ENCODE measurements at places on chromosomes 2 and 18. TPM values are rescaled to one million over a fixed set of nuclear protein-coding genes. Genes with fewer than 3 reads are reported as not detected.
A peak's percentile ranks its signal among the peaks of the same experiment; 100 is the strongest.

- H3K36me3 ChIP-seq: no peaks in the 10 kb centered on the region
- H3K27me3 ChIP-seq: no peaks in the 10 kb centered on the region
- no peak for DNase-seq
- no peaks in the 10 kb centered on the region for H3K4me1 ChIP-seq
- no peak overlapping the region for H3K27ac ChIP-seq
Measured at GRCh38 chr2:201621293-201621999, 21.9 kb downstream of the TMEM237 start.

DNA sequence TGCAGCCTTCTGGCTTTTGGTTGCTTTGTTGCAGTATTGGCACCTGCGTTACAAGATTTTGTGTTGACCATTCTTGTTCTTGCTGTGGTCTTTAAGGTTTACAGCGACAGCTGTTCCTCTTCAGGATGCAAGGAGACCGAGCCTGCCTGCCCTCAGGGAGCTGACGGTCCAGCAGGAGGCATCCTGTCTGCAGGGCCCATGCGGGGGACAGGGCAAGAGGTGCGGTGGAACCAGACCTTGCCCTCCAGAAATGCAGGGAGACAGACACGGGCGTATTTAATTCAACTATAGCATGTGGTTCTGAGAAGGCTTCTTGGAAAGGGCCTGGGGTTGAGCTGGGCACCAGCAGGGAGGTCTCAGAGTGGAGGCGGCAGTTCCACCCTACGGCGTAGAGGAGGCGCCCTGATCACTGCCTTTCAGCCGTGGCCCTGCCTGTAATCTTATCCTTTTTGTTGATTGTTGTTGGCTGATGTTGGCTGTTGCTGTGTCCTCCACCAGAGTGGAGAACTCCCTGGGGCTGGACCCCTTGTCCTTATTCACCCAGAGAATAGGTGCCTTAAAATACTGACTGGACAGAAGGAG is 71.7 kb downstream of the HPCAL1 start:
- no peaks in the 10 kb centered on the region for H3K27me3 ChIP-seq
- peak; percentile 39 for DNase-seq
- H3K4me1 ChIP-seq: peaks cover 19% of the 10 kb centered on the region
- no peaks in the 10 kb centered on the region for H3K36me3 ChIP-seq
- H3K27ac ChIP-seq: no peak overlapping the region

GRCh38 chr2:216637472-216637871 is 4.3 kb downstream of the IGFBP2 start:
- no peak overlapping the region for H3K27ac ChIP-seq
- no peaks in the 10 kb centered on the region for H3K36me3 ChIP-seq
- H3K27me3 ChIP-seq: no peaks in the 10 kb centered on the region
- peaks cover 43% of the 10 kb centered on the region for H3K4me1 ChIP-seq
- no peak overlapping the region for H3K4me3 ChIP-seq
- no peak for DNase-seq

DNA sequence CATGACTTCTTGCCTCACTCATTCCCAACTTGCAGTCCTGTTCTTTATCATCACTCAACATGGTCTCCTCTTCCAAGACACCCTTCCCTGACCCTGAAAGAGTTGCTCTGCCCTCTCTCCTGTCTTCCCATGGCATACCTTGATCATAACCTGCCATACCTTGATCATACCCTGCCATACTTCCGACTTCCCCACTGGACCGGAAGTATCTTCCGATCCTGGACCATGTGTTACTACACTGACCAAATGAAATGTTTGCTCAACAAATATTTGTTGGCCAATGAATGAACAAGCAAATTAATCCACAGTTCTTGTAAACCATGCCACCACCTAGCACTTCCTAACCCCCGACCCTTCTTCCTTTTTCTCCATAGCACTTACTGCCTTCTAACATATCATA is 60.9 kb upstream of the ZNF397 start:
- H3K27me3 ChIP-seq: no peaks in the 10 kb centered on the region
- no peak overlapping the region for H3K27ac ChIP-seq
- H3K36me3 ChIP-seq: no peaks in the 10 kb centered on the region
- no peak for DNase-seq
- no peak overlapping the region for H3K4me3 ChIP-seq

GRCh38 chr2:224039080-224039769 is at the start of gene SERPINE2:
SERPINE2 (minus strand) TSS chr2:224039286; CDS start chr2:224001900, 37,386 bp downstream.
- H3K36me3 ChIP-seq: no peaks in the 10 kb centered on the region
- H3K27me3 ChIP-seq: no peaks in the 10 kb centered on the region
- peak within 1 kb of the TSS; percentile 42 for H3K27ac ChIP-seq
- H3K4me1 ChIP-seq: no peaks in the 10 kb centered on the region

GRCh38 chr2:196592911-196593881 is 46.3 kb upstream of the CCDC150 start:
- peaks cover 4% of the 10 kb centered on the region for H3K4me1 ChIP-seq
- peak within 1 kb of the TSS; percentile 91 for H3K27ac ChIP-seq
- peak within 1 kb of the TSS; percentile 71 for H3K4me3 ChIP-seq
- H3K36me3 ChIP-seq: no peaks in the 10 kb centered on the region
- H3K27me3 ChIP-seq: no peaks in the 10 kb centered on the region

- peaks cover 9% of the 10 kb centered on the region for H3K4me1 ChIP-seq
- no peaks in the 10 kb centered on the region for H3K27me3 ChIP-seq
- no peak overlapping the region for H3K4me3 ChIP-seq
Measured at GRCh38 chr18:31098878-31099277, 3.3 kb downstream of the DSC2 start.

DNA sequence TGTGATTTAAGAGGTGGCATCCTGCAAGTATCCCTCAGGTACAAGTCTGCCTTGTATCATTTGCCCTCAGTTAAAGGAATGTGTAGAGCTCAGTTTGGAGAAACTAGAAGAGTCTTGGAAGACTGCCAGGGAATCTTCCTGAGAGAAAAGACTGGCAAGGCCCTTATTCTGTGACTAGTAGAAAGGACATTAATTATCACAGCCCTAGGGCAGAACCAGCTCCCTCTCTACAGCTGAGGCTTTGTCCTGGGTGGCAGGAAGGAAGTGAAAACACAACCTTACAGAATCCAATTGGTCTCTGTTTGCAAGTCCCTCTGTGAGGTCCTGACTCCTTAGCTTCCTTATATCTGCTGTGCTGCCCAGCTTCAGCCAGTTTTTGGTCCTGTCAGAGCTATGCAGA is 385.9 kb upstream of the CYRIA start:
- no peak for DNase-seq
- no peak overlapping the region for H3K4me3 ChIP-seq
- no peaks in the 10 kb centered on the region for H3K27me3 ChIP-seq
- H3K36me3 ChIP-seq: no peaks in the 10 kb centered on the region

- no peak for DNase-seq
- no peaks in the 10 kb centered on the region for H3K36me3 ChIP-seq
- no peaks in the 10 kb centered on the region for H3K27me3 ChIP-seq
- H3K4me3 ChIP-seq: no peak overlapping the region
- no peak overlapping the region for H3K27ac ChIP-seq
Measured at GRCh38 chr2:38163006-38163405, 87.1 kb upstream of the CYP1B1 start.

DNA sequence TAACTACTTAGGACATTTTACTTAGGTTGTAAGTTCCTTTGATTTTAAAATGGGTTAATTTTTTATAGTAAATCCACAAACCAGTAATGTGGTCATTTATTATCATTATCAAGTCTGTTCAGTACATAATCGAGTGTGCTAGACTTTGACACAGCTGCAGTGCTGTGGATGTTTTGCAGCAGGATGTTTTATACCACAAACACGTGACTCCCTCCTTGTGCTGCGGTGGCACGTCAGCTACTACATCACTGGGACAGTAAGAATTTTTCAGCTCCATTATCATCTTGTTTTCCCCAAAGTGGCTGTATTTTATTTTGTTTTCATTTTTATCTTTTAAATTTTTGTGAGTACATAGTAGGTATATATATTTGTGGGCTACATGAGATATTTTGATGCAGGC is 70.0 kb downstream of the ATP9B start:
- no peak overlapping the region for H3K4me3 ChIP-seq
- H3K27me3 ChIP-seq: no peaks in the 10 kb centered on the region
- DNase-seq: no peak
- H3K4me1 ChIP-seq: no peaks in the 10 kb centered on the region
- H3K27ac ChIP-seq: no peak overlapping the region

GRCh38 chr18:13138420-13139139 is 80.0 kb upstream of the LDLRAD4 start:
- H3K27ac ChIP-seq: peak overlapping the region; percentile 22
- no peak for DNase-seq
- H3K36me3 ChIP-seq: no peaks in the 10 kb centered on the region
- H3K4me1 ChIP-seq: peaks cover 11% of the 10 kb centered on the region
- H3K4me3 ChIP-seq: peak overlapping the region; percentile 93

GRCh38 chr2:72682061-72682460 is 143.8 kb downstream of the EXOC6B start:
- no peak for DNase-seq
- no peak overlapping the region for H3K27ac ChIP-seq
- H3K27me3 ChIP-seq: no peaks in the 10 kb centered on the region
- H3K4me1 ChIP-seq: peaks cover 28% of the 10 kb centered on the region
- no peak overlapping the region for H3K4me3 ChIP-seq
- H3K36me3 ChIP-seq: no peaks in the 10 kb centered on the region

GRCh38 chr2:102927854-102928267 is 166.0 kb downstream of the TMEM182 start:
- no peaks in the 10 kb centered on the region for H3K36me3 ChIP-seq
- H3K27me3 ChIP-seq: no peaks in the 10 kb centered on the region
- H3K4me3 ChIP-seq: no peak overlapping the region
- no peak overlapping the region for H3K27ac ChIP-seq

DNA sequence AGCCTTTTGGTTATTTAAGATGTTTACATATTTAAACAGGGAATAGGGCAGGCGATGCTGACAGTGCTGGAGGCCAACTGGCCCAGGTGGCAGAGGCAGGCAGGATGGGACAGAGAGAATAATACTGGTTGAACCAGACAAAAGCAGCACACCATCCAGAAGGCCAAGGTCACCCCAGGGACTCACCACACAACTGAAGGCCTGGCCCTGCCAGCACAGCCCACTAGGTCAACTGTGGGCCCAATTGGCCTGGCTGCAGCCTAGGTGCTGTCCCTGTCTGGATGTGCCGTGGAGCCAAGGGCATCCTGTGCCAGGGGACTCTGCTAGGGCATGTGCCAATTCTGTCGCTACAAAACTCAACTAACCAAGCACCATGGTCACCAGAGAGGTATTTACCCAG is 69.2 kb downstream of the RNF152 start:
- no peaks in the 10 kb centered on the region for H3K36me3 ChIP-seq
- no peak overlapping the region for H3K4me3 ChIP-seq
- no peak overlapping the region for H3K27ac ChIP-seq

DNA sequence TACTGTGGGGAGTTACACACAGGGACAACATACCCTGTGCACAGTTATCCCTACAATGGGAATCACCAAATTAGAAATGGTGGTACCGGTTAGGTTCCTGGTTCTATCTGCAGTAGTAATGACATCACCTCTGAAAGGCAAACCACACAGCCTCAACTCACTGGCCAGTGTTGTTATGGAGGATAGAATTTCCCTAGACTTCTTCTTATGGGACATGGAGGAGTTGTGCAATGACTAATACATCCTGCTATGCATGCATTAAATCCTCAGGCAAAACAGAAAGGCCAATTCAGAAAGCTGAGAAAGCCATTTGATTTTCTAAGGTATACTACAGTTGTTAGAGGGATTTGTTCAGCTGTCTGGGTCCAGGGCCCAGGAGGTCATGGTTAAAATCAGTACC is 439.3 kb downstream of the TMX3 start:
- no peak for DNase-seq
- H3K27ac ChIP-seq: no peak overlapping the region
- no peaks in the 10 kb centered on the region for H3K4me1 ChIP-seq
- H3K36me3 ChIP-seq: no peaks in the 10 kb centered on the region
- H3K27me3 ChIP-seq: no peaks in the 10 kb centered on the region

- no peak overlapping the region for H3K27ac ChIP-seq
- peaks cover 7% of the 10 kb centered on the region for H3K4me1 ChIP-seq
Measured at GRCh38 chr2:120820263-120820952, 84.7 kb downstream of the GLI2 start.

- H3K4me1 ChIP-seq: peaks cover under 1% of the 10 kb centered on the region
- no peaks in the 10 kb centered on the region for H3K36me3 ChIP-seq
- no peak for DNase-seq
- no peaks in the 10 kb centered on the region for H3K27me3 ChIP-seq
- H3K4me3 ChIP-seq: no peak overlapping the region
Measured at GRCh38 chr2:190452433-190452832, 44.3 kb downstream of the MFSD6 start.

DNA sequence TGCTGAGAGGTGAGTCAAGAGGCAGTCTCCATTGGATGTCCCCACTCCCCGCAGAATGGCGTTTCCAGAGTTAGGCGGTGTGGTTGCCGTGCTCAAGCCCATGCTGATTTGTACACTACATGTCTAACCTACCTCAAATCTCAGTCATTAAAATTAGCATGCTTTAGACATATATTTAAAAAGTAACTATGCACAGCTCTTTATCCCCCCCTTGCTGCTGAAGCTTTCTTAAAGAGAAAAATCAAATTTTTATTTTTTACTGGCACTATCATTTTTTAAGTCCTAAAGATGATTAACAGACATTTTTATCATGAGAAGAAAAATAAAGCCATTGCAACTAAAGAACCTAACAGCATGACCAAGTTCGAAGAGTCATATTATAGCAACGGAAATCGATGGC is 42.9 kb downstream of the BOLA3 start:
- no peak overlapping the region for H3K4me3 ChIP-seq
- H3K27me3 ChIP-seq: no peaks in the 10 kb centered on the region
- no peaks in the 10 kb centered on the region for H3K4me1 ChIP-seq

DNA sequence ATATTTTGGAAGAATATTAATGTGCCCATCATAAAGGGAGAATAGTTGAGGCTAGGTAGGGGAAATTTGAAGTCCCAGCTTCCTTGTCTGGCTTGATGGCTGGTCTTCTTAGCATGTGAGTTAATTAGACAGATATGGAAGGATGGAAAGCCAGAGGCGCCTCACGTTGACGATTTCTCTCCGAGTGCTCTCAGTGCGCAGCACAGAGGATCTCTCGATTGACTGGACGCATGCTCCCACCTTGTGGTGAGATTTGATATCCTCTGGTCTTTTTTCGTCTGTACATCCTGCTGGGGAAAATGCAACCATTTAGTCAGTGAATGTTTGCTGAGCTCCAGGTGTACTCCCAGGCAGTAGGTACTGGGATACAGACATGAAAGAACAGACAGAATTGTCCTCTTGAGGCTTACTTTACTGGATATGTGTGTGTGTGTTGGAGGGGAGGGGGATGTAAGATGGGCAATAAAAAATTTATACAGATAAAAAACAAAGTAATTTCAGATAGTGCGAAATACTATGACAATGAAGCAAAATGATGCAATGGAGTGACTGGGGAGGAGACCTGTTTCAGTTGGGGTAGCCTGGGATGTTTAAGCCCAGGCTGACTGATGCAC is 66.9 kb upstream of the ZNG1B start:
- no peak overlapping the region for H3K4me3 ChIP-seq
- no peaks in the 10 kb centered on the region for H3K4me1 ChIP-seq
- DNase-seq: peak; percentile 64
- no peak overlapping the region for H3K27ac ChIP-seq

The DCC gene
- not detected for total RNA-seq

The CDK15 gene
- 0.50 TPM for total RNA-seq

The IL18R1 gene
- total RNA-seq: 1.2 TPM

The C2orf78 gene
- not detected for total RNA-seq

The SERPINB10 gene
- total RNA-seq: not detected

The SALL3 gene
- total RNA-seq: 0.08 TPM

The LRRTM4 gene
- total RNA-seq: 0.52 TPM

The TP53I3 gene
- 13.9 TPM for total RNA-seq

The CLEC4F gene
- 0.16 TPM for total RNA-seq

The CPSF3 gene
- total RNA-seq: 20.9 TPM
